Caudate nucleus (tissue), 63 donors: ENCODE measurements at places on chromosomes 1 and 21.

- no peak for DNase-seq
Observed at GRCh38 chr1:178011864-178012503, 42.1 kb upstream of the SEC16B start.

- no peak for DNase-seq
Observed at GRCh38 chr1:115826628-115827027, 14.3 kb downstream of the NHLH2 start.

DNA sequence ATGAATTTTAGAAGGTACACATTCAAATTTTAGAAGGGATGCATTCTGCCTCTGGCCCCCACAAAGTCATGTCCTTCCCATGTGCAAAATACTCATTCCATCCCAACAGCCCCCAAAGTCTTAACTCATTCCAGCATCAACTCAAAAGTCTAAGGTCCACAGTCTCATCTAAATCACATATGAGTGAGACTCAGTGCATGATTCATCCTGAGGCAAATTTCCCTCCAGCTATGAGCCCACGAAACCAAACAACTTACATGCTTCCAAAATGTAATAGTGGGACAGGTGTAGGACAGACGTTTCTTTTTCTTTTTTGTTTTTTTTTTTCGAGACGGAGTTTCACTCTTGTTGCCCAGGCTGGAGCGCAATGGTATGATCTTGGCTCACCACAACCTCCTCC lies 12.5 kb upstream of the WNT2B start:
- no peak for DNase-seq

DNA sequence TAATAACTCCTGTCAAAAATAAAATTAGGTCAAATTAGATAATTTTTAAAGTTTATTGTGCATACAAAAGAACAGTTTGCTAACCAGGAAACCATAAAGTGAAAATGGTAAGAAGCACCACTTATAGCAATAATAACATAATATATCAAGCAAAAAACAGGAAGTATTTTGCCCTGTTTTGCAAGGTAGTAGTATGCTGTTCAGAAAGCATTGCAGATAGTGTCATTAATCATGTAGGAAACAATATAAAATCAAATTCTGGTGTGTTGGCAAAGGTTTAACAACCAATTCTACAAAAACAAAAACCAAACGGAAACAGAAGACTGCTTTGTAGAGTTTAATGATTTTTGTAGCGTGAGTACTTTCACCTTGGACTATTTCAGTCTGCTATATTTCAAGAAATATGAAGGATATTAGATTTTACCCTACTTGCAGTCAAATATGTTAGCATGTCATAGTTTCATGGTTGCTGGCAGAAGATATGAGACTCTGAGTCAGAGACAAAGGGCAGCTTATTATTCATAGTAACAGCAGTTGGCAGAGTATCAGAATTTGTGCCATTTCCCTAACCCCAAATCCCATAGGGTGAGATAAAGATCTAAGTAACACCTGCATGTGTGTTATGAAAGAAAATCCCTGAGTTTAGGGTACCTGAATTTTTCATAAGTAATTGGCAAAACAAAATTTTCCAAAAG lies 729.0 kb upstream of the BRINP3 start:
- no peak for DNase-seq

- no peak for DNase-seq
Observed at GRCh38 chr1:18926315-18927081, 24.1 kb upstream of the ALDH4A1 start.

GRCh38 chr1:237527761-237528160 lies 363.0 kb downstream of the ZP4 start:
- no peak for DNase-seq

DNA sequence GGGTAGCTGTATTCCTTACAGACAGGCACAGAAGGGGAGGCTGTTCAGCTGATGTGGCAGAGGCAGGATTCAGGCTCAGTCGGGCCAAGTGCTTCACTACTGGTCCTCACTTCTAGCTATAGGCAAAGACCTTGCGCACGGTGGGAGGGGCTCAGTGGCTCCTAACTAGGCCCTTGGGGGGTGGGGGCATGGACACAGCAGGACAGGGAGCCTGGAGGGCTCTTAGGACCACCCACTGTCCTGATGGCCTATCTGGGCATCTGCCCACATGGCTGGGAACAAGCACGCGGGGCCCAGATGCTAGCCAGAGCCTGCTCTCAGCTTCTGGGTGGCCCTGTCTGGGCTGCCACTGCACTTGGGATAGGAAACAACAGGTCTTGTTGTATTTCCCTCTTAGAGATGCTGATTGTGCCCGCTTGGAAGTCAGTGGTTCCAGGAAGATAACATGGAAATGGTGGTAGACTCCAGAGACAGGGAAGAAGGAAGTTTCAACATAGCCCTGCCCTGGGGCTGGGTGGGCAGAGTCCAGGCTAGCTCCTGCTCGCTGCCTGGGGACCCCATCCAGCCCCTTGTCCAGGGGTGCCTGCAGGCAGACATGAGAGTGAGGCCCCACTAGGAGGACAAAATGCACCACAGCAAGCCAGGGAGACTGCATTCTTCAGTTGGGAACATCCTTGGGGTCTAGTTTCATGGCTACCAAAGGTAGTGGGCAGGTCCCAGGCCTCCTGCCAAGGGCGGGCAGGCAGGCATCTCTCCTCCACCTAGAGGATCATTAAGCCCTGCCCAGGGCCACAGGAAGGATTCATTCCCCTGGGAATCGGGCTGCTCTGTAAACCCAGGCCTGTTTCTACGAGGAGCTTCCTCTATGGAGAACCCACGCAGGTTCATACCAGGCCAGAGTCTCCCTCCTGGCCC lies 102.5 kb downstream of the BCAR3 start:
- DNase-seq: no peak

- no peak for DNase-seq
Observed at GRCh38 chr1:39026866-39027507, 837 bp downstream of the NDUFS5 start.

GRCh38 chr1:2050793-2051682 lies 827 bp downstream of the PRKCZ start:
- DNase-seq: no peak

GRCh38 chr1:226126824-226127569 lies 59.5 kb downstream of the ACBD3 start:
- DNase-seq: no peak

DNA sequence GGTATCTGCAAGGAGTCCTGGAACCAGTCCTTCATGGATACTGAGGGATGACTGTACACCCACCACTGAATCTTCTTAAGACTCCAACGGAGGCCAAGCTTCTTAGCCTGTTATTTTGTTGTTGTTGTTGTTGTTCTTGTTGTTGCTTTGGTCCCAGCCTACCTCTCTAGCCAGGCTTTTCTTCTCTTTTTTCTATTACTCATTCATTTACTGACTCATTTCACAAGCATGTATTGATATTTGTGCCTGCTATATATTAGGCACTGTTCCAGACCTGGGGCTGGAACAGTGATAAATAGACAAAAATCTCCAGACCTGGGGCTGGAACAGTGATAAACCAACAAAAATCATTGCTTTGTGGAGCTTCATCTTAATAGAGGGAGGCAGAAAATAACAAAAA lies 20.4 kb downstream of the CENPF start:
- no peak for DNase-seq

GRCh38 chr1:189774721-189775287 lies 702.9 kb downstream of the BRINP3 start:
- DNase-seq: no peak

DNA sequence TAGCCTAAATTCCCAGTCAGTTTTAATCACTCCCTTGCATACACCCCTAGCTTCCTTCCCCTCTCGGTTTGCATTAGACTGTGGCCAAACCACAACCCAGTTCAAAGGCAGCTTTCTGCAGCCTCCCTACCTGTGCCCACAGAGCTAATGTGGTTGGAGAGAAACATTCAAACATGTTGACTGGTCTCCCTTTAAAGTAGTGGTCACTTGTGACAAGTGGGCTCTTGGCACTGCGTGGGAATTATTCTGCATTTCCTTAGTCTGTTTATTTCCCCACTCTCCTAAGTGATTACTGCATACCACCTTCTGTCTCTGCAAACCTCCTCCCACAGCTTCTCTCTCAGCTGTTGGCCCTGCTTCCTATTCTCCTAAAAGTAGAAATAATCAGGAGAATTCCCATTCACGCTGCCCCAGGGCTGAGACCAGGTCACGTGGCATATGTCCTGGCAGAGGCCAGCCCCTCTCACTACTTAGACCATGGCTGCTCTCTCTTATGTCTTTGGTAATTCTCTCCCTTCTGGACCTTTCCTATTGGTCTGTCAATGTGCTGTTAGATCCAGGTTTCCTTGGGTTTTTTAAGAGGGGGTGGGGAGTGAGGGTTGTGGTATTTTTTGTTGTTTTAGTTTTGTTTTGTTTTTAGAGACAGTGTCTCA lies 38.4 kb upstream of the CD101 start:
- DNase-seq: no peak

DNA sequence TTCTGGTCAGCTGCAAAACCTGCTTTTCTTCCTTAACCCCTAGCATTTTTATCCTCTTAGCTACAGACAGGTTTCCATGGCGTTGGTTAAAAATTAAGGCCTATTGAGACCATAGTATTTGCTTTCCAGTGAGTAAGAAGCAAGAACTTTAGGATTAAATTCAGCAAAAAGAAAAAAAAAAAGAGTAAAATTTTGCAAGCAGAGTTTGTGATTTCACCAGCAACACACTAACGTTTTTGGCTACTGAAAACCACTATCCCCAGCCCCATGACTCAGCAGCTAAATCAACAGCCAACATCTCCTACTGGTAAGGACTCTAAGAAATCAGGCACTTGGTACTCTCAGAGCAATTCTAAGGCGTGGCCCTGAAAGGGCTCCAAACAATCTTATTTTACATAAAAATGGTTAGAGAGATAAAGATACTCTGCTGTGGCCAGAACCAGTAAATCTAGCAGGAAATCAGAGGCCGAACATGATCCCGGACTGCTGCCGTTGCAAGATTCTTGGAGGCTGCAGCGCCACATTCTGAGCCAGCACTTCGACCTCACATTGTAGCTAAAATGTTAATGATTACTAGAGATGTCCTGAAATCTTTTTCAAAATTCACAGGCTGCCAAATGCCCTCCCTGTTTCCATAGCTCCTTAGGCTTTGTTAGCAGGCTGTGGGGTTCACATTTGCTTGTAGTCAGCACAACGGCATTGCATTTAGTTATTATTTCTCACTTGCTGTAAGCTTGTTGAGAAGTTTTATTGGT lies 1.6 kb upstream of the ENO1 start:
- no peak for DNase-seq

GRCh38 chr1:30331415-30332065 lies 391.8 kb downstream of the MATN1 start:
- DNase-seq: no peak

- no peak for DNase-seq
Observed at GRCh38 chr1:110511436-110511835, 7.5 kb downstream of the KCNA10 start.

- no peak for DNase-seq
Observed at GRCh38 chr1:38213646-38214434, 167.2 kb upstream of the POU3F1 start.

DNA sequence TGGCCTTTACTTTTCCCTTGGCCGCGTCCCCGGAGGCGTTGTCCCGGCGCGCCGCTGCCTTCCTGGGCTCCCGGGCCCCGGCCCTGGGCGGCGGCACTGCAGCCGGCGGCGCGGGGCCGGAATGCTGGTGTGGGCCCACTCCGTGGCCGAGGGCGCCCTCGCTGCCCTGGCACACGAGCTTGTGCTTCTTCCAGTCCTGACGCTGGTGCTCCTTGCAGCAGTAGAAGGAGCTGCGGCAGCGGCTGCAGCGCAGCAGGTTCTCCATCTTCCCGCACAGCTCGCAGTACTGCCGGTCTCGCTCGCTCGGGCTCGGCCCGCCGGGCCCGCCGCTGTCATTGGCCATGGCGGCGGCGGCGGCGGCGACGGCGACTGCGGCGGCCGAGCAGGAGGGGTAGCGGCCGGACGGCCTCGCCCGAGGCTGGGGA lies 529 bp downstream of the EGLN1 start:
- DNase-seq: peak; percentile 39

GRCh38 chr1:33228935-33229487 lies 27.3 kb upstream of the ZNF362 start:
- DNase-seq: no peak
